Dermis microvascular lymphatic vessel endothelial cell (primary cell): ENCODE measurements at places on chromosomes 4 and X. TPM values are rescaled to one million over a fixed set of nuclear protein-coding genes. Genes with fewer than 3 reads are reported as not detected.

The ERVMER34-1 gene
- under 0.01 TPM in 2 replicates for total RNA-seq

The KANTR gene
- 5.0 and 5.6 TPM in 2 replicates for total RNA-seq

The NUDT11 gene
- total RNA-seq, result 0.51 TPM in 2 replicates

The TMEM271 gene
- not detected in 2 replicates for total RNA-seq

The PPARGC1A gene
- total RNA-seq, result 0.26 and 2.7 TPM in 2 replicates

The VSIG4 gene
- not detected in 2 replicates for total RNA-seq

The RNF212 gene
- 0.25 and 0.39 TPM in 2 replicates for total RNA-seq

The TEX11 gene
- total RNA-seq, result not detected in 2 replicates

The CXCL9 gene
- not detected in 2 replicates for total RNA-seq

The CCDC160 gene
- not detected in 2 replicates for total RNA-seq

The AMBN gene
- not detected in 2 replicates for total RNA-seq

The CT45A2 gene
- not detected in 2 replicates for total RNA-seq

The RNF128 gene
- 0.13 TPM in 1 of 2 replicates, not detected in the other for total RNA-seq

The FGFBP2 gene
- not detected in 2 replicates for total RNA-seq

The UGT2B10 gene
- not detected in 2 replicates for total RNA-seq

The PNMA5 gene
- total RNA-seq, result not detected in 2 replicates

The UCP1 gene
- not detected in 2 replicates for total RNA-seq

The SPIN2A gene
- 0.13 TPM in 2 replicates for total RNA-seq

The MORF4L2 gene
- 387 and 448 TPM in 2 replicates for total RNA-seq

The SPOCK3 gene
- total RNA-seq, result not detected in 2 replicates

The IL2RG gene
- total RNA-seq, result 0.13 and 0.25 TPM in 2 replicates

The HPSE gene
- total RNA-seq, result 9.2 and 19.7 TPM in 2 replicates

The MAGEA8 gene
- total RNA-seq, result not detected in 2 replicates

The TRIM60 gene
- not detected in 2 replicates for total RNA-seq

The IGFBP7 gene
- 598 and 1,706 TPM in 2 replicates for total RNA-seq

The FAM184B gene
- total RNA-seq, result under 0.01 TPM in 1 of 2 replicates, not detected in the other

The PABPC1L2A gene
- total RNA-seq, result not detected in 2 replicates

The GAGE12H gene
- total RNA-seq, result not detected in 2 replicates

The SPANXA1 gene
- not detected in 2 replicates for total RNA-seq

The FHDC1 gene
- 0.13 and 0.51 TPM in 2 replicates for total RNA-seq

The GAGE2A gene
- not detected in 2 replicates for total RNA-seq

The CRLF2 gene
- total RNA-seq, result under 0.01 TPM in 1 of 2 replicates, not detected in the other

The ATOH1 gene
- not detected in 2 replicates for total RNA-seq

The DCLK2 gene
- total RNA-seq, result 1.9 and 3.9 TPM in 2 replicates

The LRP2BP gene
- 0.38 and 0.51 TPM in 2 replicates for total RNA-seq

The INTU gene
- 1.0 and 1.5 TPM in 2 replicates for total RNA-seq

The SPANXB1 gene
- not detected in 2 replicates for total RNA-seq

The SSX2 gene
- not detected in 2 replicates for total RNA-seq

The GALNTL6 gene
- total RNA-seq, result not detected in 2 replicates

The GPRASP1 gene
- 0.51 and 1.1 TPM in 2 replicates for total RNA-seq

The MID1 gene
- 25.9 and 50.3 TPM in 2 replicates for total RNA-seq

The LNX1 gene
- total RNA-seq, result 4.0 and 5.1 TPM in 2 replicates

The GAGE12E gene
- total RNA-seq, result not detected in 2 replicates

The RAI2 gene
- 1.2 and 3.3 TPM in 2 replicates for total RNA-seq

The RTL3 gene
- not detected in 2 replicates for total RNA-seq

The AREG gene
- total RNA-seq, result under 0.01 and 0.13 TPM in 2 replicates

The TBC1D8B gene
- total RNA-seq, result 2.4 and 3.5 TPM in 2 replicates

The PAK3 gene
- total RNA-seq, result 1.2 and 1.3 TPM in 2 replicates

The TCEAL7 gene
- 0.26 and 0.38 TPM in 2 replicates for total RNA-seq
